ENCODE measurements at places on chromosomes 12 and 14.
A peak's percentile ranks its signal among the peaks of the same experiment; 100 is the strongest.

DNA sequence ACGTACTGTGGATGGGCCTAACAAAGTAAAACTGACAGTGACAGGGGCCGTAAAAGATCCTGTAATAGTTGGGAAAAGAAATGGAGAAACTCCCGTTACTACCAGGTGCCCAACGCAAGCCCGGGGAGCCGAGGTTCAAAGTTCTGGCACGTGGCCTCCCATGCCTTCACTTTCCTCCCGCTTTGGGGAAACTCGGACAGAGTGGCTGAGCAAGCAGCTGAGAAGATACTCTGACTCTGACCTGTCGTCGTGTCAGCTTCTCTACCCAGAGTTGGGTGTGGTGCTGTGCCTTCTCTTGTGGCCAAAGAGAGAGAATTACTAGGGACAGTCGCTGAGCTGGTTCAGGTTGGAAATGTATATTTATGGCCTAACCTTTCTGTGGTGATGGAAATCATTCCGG is 1.7 kb downstream of the B4GALNT3 start:
- DNase-seq = no peak

GRCh38 chr12:211142-211465 is 2.9 kb downstream of the SLC6A12 start:
- DNase-seq = no peak

DNA sequence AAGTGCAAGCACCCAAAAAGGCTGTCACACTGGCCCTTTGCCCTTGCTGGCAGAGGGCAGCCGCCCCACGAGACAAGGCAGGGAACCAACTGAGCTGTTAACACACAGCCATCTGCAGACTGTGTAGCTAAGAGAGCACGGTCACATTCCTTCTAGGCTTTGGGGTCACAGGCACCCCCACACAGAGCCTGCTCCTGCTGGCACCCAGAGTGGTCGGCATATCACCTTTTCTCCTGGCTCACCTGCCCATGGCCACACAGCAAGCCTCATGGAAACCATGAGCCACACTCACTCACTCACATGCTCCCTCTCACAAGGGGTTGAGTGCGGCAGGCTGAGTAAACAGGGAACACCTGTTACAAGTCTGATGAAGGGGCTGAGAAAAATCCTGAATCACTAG is 214.5 kb downstream of the PCNX1 start:
- no peak for DNase-seq

GRCh38 chr12:41680155-41680554 is 464.5 kb downstream of the GXYLT1 start:
- DNase-seq = no peak

- DNase-seq = no peak
Measured at GRCh38 chr12:104138797-104139152, 765 bp upstream of the NFYB start.

GRCh38 chr12:115710104-115710564 is 567.4 kb downstream of the MED13L start:
- DNase-seq = no peak

GRCh38 chr12:5685935-5686334 is 254.0 kb downstream of the NTF3 start:
- DNase-seq = no peak

DNA sequence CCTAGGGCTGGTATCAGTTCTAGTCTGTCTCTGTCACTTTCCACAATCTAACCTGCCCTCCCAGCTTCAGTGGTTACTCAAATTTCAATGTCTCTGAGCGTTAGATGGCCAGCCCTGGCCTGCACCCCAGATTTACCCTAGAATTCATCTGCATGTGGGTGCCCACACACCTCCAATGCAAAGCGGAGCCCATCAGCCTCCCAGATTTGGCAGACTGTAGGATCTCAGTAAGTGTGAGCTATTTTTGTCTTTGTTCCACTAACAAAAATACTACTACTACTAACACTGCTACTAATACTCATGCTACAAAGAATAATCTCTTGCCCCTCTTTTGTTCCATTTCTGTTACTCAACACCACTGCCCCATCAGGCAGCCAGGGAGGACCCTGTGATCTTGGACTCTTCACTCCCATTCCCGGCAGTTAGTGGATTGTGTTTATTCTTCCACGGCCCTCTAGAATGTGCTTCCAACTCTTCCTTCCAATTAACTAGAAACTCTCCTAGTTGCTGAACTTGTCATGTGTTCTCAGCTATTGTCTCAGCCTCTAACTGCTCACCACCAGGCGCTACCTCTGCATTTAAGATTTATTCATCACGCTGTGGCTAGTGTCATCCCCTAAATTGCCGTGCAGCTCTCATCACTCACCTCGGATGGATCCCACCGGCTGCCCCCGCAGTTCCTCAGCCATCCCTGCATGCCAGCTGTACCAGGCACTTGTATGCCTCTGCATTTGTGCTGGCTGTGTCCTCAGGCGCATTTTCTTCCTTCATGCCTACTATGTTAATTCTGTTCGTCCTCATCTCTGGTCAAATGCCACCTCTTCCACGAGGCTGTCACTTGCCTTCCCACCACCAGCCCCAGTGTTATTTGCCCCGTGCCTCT is 150.6 kb upstream of the HIF1A start:
- no peak for DNase-seq

DNA sequence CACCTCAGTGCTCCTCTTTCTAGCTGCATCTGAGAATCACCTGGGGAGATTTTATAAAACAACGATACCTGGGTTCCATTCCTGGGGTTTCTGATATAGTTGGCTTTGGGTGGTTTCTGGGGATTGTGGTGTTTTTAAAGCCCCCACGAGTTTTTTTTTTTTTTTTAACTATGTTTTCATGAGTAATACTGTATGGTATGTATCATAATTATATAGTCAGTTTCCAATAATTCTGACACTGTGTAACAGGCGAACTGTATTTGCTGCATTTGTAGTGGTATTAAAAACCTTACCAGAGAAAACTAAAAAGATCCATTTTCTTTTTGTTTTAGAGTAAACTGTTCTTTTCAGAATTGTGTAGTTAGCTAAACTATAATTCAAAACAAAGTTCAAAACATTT is 84.9 kb downstream of the SRGAP1 start:
- DNase-seq = no peak

DNA sequence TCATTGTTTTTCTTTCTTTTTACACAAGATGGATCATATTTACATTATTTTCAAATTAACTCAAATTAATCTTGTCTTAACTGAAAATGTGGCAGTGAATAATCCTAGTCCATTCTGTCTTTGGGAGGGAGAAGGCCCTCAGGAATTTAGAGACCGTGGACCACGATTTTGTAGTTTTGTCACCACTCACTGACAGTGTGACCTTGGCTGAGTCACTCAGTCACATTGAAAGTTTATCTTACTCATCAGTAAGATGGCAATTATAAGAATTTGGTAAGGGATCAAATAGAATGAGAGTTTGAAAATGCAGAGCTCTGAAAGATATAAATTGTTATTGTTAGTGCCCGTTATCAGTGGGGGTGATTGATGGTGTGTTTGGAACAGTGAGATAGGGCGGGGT is 16.4 kb downstream of the FOXJ2 start:
- DNase-seq = no peak

- no peak for DNase-seq
Measured at GRCh38 chr12:80116735-80117134, 17.4 kb downstream of the OTOGL start.

DNA sequence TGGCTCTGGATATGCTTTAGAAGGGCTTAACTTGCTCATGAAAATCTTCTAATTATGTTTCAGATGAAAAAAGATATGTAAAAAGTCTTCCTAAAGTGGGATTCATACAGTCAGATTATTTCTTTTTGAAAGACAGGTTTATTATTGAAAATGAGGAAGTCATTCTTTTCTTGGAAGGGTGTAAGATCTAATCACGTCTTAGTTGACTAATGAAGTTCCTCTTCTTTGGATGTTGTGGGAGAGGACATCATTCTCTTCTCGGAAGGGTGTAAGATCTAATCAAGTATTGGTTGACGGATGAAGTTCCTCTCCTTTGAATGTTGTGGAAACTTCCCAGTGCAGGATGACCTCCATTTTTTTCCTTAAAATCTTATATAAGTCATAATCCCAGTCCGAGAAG is 74.9 kb downstream of the ALG10 start:
- no peak for DNase-seq

- DNase-seq = peak; percentile 46
Measured at GRCh38 chr14:59463787-59464485, 1.2 kb downstream of the GPR135 start.

GRCh38 chr12:60266381-60266852 is 670.6 kb downstream of the SLC16A7 start:
- no peak for DNase-seq

DNA sequence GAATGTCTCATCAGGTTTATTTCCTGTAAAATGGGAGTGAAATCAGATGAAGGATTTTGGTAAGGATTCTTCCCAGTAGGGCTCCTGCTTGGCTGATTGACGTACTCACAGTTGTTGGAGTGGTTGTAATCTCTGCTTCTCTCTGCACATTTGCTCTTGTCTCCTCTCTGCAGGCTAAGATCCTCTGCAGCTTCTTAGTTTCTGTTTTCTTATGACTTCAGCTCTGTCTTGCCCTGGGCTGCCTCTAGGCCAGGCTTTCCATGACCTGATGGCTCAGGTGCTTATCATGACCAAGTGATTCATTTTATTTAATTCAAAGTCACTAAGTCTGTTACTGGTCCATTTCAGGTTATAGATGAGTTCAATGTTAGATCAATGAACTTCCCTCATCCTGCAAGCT is 394.5 kb upstream of the DDHD1 start:
- no peak for DNase-seq

DNA sequence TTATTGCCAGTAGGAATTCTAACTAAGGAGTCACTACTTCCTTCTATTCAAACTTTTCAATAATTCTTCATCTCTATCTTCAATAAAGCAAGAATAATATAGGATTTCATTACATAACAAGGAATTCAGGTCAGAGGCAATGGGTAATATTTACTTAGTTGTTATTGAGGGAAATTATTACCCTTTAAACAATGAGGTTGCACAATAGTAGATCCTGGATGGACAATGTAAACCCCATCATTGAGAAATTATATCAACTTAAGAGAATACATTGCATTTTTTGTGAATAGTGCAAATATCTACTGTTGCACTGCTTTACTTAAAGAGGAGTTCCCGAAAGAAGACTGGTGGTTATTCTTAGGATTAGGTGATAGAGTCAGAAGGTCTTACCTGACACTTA is 43.8 kb downstream of the A2M start:
- no peak for DNase-seq

DNA sequence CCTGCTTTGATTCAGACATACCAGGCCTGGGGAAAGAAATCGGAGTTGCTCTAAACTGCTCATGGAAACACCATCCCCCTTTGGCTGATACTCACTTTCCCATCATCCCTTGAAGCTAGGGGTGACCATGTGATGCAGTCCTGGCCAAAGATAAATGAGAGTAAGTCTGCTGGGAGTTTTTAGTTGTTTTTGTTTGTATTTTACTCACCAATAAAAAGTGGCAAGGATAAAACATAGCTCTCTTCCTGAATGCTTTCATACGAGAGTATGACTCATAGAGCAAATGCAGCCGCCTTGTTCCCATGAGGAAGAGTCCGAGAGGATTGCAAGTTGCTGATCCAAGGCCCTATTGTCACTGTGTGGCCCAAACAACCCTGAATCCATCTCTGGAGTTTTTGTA is 126.4 kb upstream of the TMEM132C start:
- DNase-seq = no peak

DNA sequence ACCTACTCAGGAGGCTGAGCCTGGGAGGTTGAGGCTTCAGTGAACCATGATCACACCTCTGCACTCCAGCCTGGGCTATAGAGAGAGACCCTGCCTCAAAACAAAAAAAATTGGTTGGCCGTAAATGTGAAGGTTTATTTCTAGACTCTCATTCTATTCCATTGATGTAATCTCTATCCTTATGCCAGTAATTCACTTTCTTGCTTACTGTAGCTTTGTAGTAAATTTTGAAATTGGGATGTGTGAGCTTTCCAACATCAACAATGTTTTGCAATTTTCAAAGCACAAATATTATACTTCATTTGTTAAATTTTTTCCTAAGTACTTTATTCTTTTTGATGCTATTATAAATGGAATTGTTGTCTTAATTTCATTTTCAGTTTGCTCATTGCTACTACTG is 24.6 kb downstream of the LIN52 start:
- no peak for DNase-seq

DNA sequence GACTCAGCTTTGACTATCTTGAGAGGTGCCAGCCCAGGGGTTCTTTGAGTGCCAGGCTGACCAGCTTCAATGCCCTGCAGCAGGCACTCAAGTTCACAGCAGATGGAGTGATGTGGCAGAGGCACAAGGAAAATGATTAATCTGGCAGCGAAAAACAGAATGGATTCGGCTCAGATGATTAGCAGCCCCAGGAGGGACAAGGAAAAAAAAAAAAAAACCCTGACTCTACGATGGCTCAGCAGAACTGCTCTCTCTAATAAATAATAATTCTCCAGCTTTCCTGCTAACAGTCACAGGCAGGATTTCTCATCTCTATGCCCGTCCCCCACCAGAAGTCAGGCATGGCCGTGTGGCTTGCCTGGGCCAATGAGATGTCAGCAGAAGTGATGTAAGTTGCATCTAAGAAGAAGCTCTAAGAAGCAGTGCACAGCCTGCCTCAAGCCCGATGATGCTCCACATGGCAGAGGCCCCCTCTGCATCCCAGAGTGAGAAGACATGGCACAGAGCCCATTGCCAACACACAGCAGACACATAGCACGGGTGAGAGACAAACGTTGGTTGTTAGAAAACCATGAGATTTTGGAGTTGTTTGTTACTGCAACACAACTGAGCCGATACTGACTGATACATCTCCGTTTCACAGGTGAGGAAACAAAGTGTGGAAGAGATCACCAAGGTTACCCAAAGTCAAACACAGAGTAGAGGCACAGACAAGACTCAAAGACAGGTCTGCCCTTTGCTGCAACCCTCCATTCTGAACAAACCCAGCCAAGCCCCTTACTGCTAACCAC is 111.0 kb downstream of the SCARB1 start:
- DNase-seq = no peak

GRCh38 chr14:52052288-52052943 is 16.4 kb downstream of the NID2 start:
- no peak for DNase-seq

- peak; percentile 28 for DNase-seq
Measured at GRCh38 chr12:13000925-13001774, 1.1 kb upstream of the HEBP1 start.

DNA sequence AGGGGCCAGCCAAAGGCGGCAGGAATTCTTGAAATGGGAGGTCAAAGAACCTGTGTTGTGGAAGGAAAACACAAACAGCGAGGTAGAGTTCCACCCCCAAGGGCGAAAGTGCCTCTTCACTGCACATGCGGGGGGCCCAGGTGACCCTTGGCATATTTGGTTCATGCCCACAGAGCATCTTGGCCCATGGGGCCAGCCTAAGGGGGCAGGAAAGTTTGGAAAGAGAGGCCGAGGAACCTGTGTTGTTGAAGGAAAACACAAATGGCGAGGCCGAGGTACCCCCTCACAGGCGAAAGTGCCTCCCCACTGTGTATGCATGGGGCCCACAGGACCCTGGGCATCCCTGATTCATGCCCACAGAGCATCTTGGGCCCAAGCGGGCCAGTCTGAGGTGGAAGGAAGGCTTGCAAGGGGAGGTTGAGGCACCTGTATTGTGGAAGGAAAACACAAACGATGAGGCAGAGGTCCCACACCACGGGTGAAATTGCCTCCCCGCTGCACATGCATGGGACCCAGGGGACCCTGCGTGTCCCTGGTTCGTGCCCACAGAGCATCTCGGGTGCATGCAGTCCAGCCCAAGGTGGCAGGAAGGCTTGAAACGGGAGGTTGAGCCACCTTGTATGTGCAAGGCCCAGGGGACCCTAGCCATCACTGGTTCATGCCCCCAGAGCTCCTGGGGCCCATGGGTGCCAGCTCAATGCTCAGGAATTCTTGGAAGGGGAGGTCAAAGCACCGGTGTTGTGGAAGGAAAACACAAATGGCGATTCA is 384.1 kb downstream of the ALG10 start:
- DNase-seq = no peak

- no peak for DNase-seq
Measured at GRCh38 chr12:102281231-102281630, 83.6 kb upstream of the PMCH start.
